Stimulated activated CD8-positive, alpha-beta memory T cell treated with anti-CD3 and anti-CD28 coated beads, Interleukin-4, amount 100 ng/mL, for 24 hours (primary cell): ENCODE measurements at places on chromosomes 12 and 14.

- no peak for DNase-seq
Observed at GRCh38 chr14:44414646-44415045, 92.4 kb downstream of the FSCB start.

- DNase-seq: no peak
Observed at GRCh38 chr12:64716839-64717455, 42.3 kb downstream of the GNS start.

GRCh38 chr14:100589760-100590469 is 2.7 kb upstream of the BEGAIN start:
- DNase-seq: no peak

DNA sequence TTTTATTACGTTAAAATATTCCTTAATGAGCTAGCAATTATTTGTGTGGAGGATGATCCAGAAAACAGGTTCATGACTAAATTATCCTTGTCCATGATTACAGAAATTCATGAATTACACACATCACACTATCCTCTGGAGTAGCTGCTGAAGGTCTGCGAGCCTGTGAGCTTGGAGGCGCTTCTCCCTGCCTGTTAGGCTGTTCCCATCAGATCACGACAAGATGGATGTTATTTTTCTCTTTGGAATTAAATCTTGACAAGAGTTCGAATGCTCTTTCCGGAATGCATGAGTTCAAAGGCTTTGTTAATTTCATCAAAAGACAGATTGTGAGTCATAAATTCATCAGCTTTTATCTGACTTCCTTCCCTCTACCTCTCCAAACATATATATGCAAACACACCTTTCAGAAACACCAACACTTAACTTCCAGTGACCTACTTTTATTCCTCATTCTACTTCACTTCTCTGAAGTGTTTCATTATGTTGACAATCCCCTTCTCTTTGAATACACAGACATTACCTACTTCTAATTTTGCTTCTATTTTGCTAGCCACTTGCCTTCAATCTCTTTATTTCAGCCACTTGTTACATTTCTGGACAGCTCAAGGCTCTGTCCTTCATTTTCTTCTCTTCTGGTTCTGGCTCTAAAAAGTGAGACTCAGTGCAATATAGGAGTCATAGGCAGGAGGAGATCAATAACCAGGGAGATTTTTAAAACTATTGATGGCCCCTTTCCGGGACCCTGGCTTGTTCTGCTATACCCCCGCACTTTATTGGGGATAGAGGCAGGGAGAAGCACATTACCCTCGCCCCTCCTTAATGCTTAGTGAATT is 274.6 kb downstream of the BTG1 start:
- DNase-seq: no peak

- DNase-seq: no peak
Observed at GRCh38 chr12:117662220-117662619, 300.8 kb upstream of the NOS1 start.

GRCh38 chr12:13090054-13090453 is 13.4 kb downstream of the GSG1 start:
- no peak for DNase-seq

GRCh38 chr14:77212943-77213678 is 31.5 kb downstream of the TMEM63C start:
- peak; percentile 15 for DNase-seq

DNA sequence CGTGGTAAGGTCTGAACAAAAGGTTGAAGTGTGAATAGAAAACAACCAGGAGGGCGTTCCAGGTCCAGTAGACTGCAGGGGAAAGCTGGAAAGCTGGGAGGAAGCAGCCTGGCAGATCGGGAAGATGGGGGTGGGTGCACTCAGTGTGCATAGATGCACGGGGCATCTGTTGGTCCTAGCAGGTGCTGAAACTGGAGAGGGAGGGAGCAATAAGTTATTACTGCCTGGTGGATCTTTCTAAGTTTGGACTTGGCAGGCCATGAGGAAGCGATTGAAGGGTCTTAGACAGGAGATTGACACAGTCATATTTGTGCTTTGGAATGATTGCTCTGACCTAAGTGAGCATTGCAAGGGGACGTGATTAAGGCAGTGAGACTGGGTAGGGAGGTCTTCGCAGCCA is 194.4 kb downstream of the EFCAB11 start:
- DNase-seq: no peak

- DNase-seq: peak; percentile 8
Observed at GRCh38 chr12:31832740-31833729, 104.2 kb upstream of the AMN1 start.

DNA sequence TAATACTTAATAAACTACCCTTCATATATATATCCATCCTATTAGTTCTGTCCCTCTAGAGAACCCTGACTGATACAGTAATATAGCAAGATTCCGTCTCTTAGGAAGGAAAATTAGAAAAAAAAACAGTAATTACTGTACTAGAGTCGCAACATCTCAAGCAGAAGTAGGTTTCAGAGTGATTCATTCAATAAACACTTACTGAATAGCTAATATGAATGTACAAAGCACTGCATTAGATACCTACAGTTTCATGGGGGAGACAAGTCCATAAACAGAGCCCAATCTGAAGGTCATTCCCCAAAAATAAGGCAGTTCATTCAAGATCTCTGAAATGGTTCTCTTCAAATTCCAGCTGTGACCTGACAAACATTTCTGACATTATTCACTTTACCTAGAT is 9.9 kb downstream of the CERS5 start:
- no peak for DNase-seq

GRCh38 chr14:64394423-64394822 is 6.3 kb downstream of the MTHFD1 start:
- DNase-seq: no peak

GRCh38 chr12:12622418-12622817 is 10.7 kb downstream of the CREBL2 start:
- no peak for DNase-seq

DNA sequence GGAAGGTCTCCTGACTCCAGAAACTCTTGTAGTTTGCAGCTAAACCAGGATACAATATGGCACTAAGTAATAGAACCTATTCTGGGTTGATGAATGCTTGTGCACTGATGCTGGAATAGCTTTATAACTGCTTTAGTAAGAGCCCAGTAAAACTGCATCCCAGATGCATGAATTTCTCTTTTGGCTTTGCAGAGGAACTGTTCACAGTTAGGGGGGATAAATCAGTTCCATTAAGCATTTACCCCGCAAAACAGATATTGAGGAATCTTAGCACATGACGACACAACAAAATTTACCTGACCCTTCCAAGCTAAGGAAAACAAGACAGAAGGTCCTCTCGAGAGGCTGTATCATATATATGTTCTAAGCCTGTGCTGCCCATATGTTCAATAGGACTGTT is 457.4 kb downstream of the FOXG1 start:
- no peak for DNase-seq

DNA sequence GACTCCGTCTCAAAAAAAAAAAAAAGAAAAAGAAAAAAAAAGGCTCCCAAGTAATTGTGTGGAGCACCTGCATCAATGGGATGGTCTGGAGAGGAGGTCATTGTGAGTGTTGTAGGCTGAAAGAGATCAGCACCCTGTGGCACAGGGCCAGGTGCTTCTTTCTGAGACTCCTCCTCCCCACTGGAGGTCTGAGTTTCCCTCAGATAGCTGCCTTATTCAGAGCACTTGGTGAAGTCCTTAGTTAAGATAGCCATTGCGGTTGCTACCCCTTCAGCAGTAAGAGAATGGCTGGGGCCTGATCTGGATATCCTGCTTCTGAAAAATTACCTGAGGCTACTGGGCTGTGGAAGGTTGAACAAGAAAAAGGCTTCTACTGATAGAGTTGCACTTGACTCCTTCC is 69.8 kb downstream of the ANO6 start:
- no peak for DNase-seq

DNA sequence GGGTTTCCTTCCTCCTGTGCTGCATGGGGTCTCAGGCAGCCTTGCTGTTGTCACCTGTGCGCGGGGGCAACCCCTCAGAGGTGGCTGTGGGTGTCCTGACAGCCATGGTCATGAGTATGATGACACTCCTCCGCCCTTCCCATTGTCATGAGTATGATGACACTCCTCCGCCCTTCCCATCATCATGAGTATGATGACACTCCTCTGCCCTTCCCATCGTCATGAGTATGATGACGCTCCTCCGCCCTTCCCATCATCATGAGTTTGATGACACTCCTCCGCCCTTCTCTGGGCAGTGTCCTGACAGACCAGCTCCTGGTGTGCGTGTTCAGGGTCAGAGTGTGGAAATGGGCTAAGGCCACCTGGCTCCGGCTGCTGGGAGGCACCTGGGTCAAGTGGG is 40.0 kb downstream of the FBRSL1 start:
- DNase-seq: no peak

GRCh38 chr14:62614122-62614521 is 431.1 kb downstream of the KCNH5 start:
- no peak for DNase-seq

DNA sequence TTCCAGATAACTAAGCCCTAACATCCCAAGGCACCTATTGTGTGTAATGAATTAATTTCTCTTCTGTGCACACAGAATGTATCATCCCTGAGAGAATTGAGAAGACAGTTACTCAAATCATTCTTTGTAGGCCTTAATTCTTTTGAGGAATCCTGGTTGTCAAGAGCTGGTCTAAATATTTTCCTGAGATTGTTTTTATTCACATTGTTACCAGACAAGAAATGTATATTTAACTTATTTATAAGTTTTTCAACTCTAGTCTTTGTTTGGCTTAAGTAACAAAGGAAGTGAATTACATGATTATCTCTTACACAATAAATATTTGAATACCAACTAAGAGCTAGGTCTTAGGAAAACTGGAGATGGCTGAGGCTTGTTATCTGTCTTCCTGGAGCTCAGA is 169.4 kb downstream of the DACT1 start:
- DNase-seq: no peak

- no peak for DNase-seq
Observed at GRCh38 chr12:46888568-46888967, 62.8 kb upstream of the SLC38A4 start.

DNA sequence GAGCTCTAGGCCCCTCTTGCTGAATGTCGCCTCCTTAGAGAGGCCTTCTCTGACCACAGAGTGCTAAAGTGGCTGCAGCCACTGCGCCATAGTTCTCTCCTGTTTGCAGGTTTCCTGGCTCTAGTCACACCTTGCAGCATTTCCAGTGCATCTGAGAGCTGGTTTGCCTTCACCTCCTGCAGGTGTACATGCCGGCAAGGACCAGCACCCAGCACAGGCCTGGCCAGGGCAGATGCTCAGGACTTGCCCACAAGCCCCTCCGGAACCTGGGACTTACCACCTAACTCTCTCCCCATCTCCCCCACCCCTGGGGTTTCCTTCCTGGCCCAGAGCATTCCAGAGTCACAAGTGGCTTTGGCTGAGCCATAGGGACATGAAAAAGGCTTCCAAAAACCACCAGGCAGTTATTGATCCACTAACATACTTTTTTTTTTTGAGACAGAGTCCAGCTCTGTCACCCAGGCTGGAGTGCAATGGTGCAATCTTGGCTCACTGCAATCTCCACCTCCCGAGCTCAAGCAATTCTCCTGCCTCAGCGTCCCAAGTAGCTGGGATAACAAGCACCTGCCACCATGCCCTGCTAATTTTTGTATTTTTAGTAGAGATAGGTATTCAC is 9.1 kb downstream of the ITPK1 start:
- DNase-seq: no peak

DNA sequence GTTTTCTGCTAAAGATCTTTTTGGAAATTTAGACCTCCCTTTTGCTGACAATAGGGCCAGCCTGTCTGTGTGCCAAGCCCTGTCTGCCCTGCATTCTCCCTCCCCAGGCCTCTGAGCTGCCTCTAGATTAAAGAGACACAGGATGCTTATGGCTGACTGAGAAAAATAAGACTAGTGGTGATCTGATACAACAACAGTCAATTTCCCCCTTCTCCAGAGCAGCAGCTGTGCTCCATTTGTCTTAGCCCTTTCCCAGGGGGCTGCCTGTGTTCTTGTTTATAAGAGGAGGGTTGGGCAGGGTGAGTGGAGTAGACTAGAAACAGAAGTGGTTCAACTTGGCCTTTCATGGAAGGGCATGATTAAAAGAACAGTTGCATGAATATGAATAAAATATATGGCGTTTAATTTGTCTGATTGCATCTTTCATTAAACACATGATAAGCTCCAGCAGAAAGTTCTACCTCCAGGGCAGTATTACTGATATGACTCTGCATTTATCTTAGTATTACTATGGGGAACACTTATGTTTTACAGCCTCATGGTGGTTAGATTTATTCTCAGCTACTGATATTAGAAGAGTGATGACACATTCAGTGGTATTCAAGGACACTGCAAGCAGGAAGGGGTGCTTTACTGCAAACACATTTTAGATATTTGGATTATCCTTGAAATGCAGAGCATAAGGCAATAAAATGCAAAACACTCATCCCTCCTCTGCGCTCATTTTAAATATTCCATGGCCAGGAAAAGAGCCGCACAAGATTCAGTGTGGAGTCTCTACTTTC is 150.2 kb upstream of the CLEC14A start:
- no peak for DNase-seq
